T-helper 17 cell (primary cell): ENCODE measurements at places on chromosomes 6 and 20.

DNA sequence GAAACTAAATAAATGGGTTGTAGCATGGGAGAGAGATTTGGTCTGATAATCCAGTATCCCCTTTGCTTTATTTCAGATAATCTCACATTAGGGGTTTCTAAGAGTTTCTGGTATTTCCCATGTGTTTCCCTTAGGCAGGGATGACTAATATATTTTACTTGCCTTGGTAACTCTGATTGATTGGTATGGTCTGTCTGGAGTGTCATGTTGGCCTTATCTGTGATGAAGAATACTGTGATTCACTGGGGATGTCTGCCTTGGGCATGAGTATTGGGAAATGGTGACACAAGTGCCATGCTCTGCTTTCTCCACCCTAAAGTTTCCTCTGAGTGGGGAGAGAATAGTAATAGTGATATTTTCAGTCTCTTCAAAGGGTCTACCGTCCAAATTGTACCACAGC, 10.1 kb downstream of the SLC22A2 start:
- no peak for DNase-seq

DNA sequence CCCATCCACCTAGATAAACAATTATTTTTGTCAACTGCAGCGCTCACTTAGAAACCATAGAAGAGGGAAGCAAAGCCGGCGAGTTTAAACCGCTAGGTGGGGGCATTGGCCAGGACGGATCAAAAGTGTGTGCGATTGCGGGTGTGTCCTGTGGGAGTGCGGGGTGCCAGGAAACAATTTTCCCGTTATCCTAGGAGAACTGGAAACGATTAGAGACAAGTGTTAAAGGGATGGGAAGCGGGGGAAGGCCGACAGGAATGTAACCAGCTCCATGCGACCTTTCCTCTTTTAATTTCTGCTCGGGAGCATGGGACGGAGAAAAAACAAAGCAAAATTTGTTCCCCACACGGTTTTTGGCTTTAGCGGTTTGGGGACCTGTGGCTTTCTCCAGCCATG, 2.8 kb upstream of the HTR1B start:
- DNase-seq = no peak

DNA sequence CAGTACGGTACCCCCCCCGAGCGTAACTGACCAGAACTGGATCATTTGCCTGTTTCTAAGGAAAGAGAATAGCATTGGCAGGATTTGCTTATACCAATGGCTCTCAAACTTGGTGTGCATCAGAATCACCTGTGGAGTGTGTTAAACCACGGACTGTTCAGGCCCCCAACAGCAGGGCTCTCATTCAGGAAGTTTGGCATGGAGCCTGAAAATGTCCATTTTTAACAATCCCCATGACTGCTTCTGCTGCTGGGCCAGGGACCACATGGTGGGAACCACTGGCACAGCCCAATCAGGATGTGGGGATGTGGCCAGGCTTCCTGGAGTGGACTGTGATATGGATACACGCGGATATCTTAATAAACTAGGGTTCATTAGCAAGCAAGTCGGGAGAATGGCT, 53.9 kb downstream of the GTF2H5 start:
- no peak for DNase-seq

- DNase-seq = no peak
These were observed 42.1 kb downstream of the SMAP1 start for GRCh38 chr6:70709826-70710225.

GRCh38 chr6:149373511-149373910, 26.6 kb upstream of the SUMO4 start:
- no peak for DNase-seq

- DNase-seq = no peak
These were observed 34.5 kb upstream of the CDKN1A start for GRCh38 chr6:36643977-36644376.

DNA sequence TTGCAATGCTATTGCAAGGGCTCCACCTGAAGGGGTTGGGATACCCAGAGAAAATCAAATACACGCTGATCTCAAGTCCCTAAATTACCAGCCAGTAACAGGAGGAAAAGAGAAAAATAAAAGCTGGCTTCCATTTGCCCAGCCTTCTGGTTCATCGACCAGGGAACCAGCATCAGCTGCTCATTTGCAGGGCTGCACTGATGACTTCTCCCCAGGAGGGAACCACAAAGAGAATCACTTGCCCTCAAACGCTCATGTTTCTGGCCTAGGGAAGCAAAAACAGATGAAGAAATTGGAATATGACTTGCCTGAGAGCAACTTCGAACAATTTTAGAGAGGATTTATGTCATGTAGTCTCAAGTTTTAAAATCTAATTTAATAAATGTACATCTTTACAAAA, 119.7 kb downstream of the SH3BGRL2 start:
- no peak for DNase-seq

DNA sequence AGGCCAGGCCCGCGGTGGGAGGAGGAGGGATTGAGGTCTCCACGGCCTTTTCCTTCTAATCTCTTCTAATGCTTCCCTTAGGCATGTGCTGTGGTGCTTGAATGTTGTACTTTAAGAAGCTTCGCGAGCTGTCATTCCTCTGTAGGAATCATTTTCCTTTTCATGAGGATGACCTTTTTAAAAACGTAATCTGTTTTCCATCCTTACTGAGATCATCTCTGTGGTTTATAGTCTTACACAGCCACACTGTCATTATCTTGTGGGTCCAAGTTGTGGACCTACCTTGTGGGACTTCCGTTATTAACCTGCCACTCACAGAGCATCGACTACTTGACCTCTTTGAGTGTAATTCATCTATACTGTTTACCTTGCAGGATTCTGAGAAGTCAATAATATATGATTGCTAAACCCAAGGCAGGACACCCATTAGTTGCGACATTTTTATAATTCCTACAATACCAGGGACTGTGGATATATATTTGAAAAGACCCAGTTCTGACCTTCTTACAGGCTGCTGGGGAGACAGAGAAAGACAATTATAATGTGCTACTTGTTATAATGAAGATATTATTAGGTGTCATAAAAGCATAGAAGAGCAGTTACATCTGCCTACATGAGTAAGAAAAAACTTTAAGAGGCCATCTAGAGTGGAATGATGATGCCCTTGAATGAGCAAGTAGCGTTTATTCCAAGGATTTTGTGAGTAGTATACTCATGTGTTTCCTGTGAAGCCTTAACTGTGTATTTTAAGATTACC, 842 bp downstream of the SLC25A27 start:
- no peak for DNase-seq

DNA sequence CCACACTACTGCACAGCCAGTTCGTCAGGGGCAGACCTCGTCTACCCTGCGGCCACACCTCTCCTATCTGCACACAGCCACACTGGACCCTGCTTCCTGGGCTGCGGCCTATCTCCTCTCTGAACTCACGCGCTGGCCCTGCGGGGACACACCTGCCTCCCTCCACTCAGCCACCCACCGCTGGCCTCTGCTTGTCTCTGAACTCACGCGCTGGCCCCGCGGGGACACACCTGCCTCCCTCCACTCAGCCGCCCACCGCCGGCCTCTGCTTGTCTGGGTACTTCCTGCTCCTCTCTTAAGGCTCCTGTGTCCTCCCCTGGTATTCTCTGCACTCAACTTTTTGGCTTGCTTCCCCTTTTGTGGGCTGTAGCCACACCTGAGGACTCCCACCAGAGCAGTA, 52.3 kb downstream of the HUS1B start:
- DNase-seq = no peak

- DNase-seq = peak; percentile 18
These were observed 86.2 kb downstream of the PLEKHG1 start for GRCh38 chr6:150685860-150686259.

DNA sequence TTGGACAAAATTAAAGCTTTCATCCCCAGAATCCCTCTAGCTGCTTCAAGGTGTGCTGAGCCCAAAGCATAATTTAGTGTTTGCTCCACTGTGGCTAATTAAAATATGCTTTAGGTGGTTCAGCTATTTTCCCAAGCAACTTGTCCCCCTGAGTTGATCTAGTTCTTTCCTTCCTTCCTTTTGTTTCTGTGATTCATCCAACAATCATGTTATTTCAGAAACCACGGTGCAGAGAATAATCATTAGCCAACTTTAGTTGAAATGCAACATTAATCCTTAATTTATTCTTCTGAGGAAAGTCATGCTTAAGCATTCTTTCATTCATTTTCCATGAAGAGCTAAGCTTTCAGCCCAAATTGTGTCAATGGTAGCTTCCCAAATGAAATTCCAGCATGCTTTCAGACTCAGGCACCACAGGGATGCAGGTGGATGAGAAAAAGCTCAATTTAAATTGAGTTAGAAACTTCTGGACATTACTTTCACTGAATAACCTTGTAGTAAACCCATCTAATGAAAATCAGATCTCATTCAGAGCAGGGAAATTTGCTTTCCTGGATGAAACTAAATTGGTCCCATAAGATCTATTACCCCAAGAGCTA, 209.0 kb upstream of the NT5E start:
- DNase-seq = no peak

- no peak for DNase-seq
These were observed 248.8 kb upstream of the PRND start for GRCh38 chr20:4472906-4473305.

DNA sequence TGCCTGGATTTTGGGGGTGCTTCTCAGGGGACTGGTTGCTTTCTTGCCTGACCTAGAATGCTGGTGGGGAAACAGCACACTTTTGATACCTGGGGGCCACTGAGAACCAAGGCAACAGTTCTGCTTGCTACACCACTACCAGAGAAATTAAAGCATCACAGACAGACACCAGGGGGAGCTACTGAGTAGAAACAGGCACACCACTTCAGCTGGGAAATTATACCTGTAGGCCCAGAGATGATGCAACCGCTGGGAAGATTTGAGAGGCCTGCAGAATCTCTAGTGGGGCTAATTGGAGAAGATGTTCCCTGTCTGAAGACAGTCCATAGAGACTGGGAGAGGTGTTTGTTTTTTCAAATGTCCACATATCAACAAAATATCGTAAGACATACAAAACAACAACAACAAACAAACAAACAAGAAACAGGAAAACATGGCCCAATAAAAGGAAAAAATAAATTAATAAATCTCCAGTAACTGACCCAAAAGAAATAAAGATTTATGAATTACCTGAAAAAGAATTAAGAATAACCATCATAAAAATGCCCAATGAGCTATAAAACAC, 129.4 kb upstream of the RIN2 start:
- peak; percentile 14 for DNase-seq

- no peak for DNase-seq
These were observed 190.9 kb downstream of the LAMA2 start for GRCh38 chr6:129073691-129074395.

DNA sequence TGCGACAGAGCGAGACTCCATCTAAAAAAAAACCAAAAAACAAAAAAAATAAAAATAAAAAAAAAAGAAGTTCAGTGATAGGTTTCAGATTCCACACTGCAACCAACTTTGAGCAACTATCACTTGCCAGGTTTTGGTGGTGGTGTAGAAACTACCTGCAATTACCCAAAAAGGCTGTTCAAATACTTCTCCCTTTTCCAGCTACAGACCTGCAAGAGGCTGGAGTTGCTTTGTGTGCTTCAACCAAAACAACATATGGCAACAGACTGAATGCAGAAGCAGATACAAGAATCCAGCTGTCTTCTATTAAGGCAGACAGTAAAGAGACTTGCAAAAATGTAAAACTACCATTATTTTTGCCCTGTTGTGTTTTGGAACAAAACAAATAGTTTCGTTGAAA, 9.3 kb upstream of the BCAS1 start:
- no peak for DNase-seq

DNA sequence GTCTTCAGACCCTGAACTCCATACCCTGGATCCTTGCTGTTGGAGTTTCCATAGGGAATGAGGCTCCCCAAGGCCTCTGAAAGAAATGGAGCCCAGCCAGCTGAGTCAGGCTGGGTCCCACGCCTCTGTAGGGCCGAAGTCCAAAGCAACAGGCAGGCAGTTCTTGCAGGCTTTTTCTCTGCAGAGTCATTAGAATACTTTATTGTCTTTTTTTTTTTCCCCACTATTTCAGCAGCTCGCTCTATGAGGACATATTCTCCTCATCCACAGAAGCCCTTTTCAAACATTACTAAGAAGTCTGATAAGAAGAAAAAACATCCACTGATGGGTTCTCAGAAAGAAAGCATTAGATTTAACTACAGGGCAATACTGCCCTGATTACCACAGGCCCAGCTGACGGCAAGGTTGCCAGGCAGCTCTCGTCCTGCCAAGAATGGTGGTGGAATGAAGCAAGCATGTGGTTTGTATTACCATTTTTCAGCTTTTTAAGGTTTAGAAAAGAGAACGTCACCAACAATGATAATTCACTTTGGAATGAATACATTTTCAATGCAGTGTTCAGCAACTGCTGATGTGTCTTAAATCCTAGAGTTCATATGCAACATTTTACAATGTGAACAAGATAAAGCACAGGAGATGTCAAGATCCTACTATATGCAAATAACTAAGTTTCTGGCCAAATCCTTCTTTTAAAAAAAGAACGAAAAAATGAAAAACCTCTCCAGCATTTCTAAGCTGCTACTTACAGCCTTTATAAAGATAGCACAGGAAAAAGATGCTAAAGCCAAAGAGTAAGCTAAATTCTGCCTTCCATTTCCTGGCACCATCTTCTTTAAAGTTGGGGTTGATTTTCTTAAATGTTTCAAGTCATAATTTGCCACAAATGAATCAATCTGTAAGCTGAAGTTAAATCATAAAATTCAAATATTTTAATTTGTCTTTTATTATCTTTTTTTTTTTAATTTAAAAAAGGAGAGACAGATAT, 223.6 kb upstream of the CITED2 start:
- no peak for DNase-seq

- no peak for DNase-seq
These were observed 502.1 kb downstream of the DHX35 start for GRCh38 chr20:39464238-39464637.

GRCh38 chr6:156872903-156873302, 95.7 kb downstream of the ARID1B start:
- DNase-seq = no peak

- peak; percentile 47 for DNase-seq
These were observed 362 bp downstream of the DUSP22 start for GRCh38 chr6:292506-293192.

GRCh38 chr6:131122516-131122915, 12.8 kb upstream of the AKAP7 start:
- DNase-seq = no peak

DNA sequence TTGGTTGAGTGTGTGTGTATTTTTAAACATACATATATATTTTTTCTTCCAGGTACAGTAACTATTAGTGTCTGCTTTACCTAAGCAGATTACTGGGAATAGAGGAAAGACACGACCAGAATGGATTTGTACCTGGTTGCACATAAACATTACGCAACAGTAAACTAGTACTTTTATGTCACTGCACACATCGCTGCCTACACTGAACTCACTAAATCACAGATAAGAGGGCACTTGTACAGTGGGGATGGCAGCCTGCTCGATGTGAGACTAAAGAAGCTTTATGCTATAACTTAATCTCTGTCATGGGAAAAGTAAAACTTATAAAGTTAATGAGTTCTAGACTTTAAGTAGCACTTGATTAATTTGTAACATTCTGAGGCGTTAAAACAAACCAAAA, 89.5 kb upstream of the SIM1 start:
- DNase-seq = no peak

- no peak for DNase-seq
These were observed 411.5 kb downstream of the TENT5A start for GRCh38 chr6:81340946-81341345.

DNA sequence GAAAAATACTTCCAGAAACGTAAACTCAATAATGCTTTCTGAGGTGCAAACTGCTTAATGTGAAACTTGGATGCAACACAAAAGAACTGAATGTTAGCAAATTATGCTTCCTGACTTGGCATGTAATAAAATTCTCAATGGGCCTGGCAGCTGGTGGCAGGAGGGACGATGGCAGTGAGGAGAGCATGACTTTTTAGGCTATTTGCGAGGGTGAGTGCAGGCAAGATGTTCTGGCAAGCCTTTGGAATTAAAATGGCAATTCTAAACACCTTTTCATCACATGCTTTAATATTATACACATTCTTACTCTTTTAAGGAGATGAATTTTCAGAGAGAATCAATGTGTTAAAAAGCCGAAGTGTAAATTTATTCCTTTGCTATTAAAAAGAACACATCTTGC, 224.8 kb upstream of the CDH4 start:
- no peak for DNase-seq
